ENCODE measurements at places on chromosomes 7 and 10. TPM values are rescaled to one million over a fixed set of nuclear protein-coding genes. Genes with fewer than 3 reads are reported as not detected.

- peak; percentile 52 for DNase-seq
Observed at GRCh38 chr7:33050535-33051318, 11.8 kb downstream of the NT5C3A start.

- no peak for DNase-seq
Observed at GRCh38 chr7:157554393-157555238, 217.8 kb downstream of the DNAJB6 start.

DNA sequence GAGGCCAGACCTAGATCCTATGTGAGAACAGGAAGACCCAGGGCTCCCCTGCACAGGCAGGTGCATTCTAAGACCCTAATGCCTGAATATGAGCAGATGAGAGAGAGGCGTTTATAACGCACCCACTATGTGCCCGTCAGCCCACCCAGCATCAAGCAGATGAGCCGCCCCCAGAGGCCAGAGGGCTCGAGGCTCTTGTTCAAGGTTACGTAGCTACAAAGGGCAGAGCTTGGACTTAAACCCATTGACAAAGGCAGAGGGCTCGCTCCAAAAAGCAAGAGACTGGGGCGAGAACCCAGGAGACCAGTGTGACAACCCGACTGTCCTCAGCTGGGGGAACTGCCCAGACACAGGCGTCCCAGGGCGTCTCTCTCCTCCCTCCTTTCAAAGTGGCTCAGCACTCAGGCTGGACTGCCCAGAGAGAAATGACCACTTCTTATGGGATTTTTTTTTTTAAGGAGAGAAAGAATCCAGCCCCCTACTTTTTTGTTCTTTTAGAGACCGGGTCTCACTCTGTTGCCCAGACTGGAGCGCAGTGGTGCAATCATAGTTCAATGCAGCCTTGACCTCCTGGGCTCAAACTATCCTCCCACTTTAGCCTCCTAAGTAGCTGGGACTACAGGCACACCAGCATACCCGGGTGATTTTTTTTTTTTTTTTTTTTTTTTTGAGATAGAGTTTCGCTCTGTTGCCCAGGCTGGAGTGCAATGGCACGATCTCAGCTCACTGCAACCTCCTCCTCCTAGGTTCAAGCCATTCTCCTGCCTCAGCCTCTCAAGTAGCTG, 40.1 kb downstream of the TNRC18 start:
- no peak for DNase-seq

FERD3L gene
- not detected for total RNA-seq

DNA sequence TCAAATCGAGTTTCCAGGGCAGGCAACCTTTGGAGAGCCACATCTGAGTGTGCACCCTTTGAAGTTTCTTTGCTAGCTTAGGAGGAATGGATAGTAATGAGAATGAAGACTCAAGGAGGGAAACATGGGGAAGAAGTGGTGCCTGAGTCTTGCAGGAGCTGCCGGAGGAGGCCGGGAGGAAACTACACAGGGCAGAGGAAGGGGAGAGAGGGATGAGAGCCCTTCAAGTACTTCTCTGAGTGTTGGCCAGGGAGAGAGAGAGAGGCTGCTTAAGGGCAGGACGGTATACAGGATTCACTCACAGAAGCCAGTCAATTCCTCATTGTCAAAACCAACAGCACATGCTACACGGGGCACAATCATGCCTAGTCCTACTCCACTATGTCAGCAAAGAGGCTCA, 74.4 kb upstream of the ZNRF2 start:
- no peak for DNase-seq

GRCh38 chr7:70183278-70183677, 585.0 kb downstream of the AUTS2 start:
- no peak for DNase-seq

ALOX5 gene
- not detected for total RNA-seq

SRRM3 gene
- total RNA-seq, result 0.40 TPM

WEE2 gene
- not detected for total RNA-seq

A1CF gene
- not detected for total RNA-seq

GRCh38 chr10:63977329-63977923, 456.2 kb downstream of the REEP3 start:
- peak; percentile 43 for DNase-seq

DPP6 gene
- total RNA-seq, result not detected

UNCX gene
- total RNA-seq, result not detected

LARP4B gene
- 32.6 TPM for total RNA-seq

DNA sequence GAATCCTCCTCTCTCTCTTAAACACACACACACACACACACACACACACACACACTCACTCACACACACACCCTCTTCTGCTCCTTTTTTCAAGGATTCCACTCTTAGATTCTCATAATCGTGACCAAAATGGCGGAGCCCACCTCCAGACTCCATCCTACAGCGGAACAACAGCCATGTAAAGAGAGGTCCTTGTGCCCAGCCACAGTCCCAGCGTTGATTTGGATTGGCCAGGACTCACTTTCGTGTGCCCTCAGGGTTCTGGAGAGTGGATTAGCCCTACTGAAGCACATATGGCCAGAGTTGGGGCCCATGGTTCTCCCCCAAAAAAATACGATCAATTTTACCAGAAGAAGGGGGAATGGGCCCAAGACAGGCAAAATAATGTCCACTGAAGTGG, 90.2 kb upstream of the SMNDC1 start:
- DNase-seq, result no peak

NEUROG3 gene
- not detected for total RNA-seq

- DNase-seq, result no peak
Observed at GRCh38 chr10:62092301-62093030, 176.2 kb downstream of the RTKN2 start.

FKBP6 gene
- not detected for total RNA-seq

RBM20 gene
- total RNA-seq, result 0.51 TPM

DNA sequence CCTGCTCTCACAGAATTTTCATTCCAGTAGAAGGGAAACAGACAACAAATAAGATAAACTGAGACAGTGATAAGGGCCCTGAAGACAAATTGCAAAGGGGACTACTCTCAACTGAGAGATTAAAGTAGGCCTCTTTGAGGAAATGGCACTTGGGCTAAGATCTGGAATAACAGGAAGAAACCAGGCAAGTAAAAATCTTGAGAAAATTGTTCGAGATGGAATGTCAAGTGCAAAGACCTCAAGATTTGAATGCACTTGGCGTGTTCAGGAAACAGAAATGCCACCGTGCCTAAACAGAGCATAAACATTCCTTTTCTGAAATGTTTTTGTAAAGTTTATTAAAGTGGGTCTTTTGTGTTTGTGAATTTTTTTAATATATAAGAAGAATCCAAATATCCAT, 10.7 kb downstream of the ARMH3 start:
- DNase-seq, result no peak

GRCh38 chr7:112110651-112111050, 95.5 kb downstream of the DOCK4 start:
- DNase-seq, result no peak

DNA sequence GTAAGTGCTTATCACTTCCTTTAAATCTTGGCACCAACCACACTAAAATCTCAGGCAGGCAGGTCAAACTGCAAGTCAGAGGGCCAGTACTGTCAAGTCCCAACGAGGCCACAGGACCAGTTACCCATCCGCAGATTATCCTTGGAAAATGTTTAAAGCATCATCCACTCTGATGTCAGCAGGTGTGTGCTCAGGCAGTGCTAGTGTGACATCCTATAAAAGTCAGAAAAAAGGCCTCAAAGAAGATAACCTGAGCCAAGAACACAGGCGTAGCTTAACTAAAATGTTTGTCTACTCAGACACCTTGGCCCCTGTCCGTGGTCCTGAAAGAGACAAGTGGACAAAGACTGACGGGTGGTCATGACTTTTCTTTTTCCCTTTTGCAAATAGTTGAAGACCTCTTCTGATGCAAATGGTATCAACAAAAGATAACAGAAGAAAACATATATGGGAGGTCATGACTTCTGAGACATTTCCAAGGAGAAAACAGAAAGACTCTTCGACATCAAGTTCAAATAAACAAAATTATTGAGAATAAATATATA, 309.3 kb downstream of the KCNMA1 start:
- peak; percentile 44 for DNase-seq

DNA sequence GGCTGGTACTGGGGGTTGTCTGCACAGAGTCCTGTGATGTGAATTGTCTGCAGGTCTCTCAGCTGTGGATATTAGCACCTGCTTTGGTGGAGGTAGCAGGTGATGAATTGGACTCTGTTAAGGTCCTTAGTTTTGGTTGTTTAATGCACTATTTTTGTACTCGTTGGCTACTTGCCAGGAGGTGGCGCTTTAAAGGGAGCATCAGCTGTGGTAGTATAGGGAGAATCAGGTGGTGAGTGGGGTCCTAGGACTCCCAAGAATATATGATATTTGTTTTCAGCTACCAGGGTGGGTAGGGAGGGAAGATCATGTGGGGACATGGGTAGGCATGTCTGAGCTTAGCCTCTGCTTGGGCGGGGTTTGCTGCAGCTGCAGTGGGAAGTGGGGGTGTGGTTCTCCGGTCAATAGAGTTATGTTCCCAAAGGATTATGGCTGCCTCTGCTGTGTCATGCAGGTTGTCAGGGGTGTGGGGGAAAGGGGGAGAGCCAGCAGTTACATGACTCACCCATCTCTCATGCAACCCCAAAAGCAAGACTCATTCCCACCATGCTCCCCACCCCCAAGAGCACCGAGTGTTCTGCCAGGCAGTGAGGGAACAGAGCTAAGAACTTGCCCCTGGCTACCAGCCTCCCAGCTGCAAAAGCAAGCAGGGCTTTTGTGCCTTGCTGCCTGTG, 53.7 kb upstream of the ZNF273 start:
- peak; percentile 95 for DNase-seq

DNA sequence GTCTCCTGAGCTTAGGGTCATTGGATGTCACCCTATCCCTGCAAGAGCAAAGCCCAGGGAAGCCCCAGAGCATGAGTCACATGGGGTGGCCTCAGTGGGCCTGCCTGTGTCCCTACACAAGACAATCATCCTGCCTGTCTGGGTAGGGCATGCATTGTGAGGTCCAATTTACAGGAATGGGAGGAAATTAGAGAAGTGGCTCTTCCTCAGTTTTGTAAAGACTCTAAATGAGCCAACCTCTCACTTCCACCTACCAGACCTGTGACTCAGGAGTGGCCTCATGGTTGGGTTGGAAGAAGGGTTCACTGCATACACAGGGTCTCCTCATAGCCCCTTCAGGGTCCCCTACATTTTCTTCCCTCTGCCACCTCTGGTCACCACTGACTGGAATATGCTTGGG, 43.6 kb upstream of the SMNDC1 start:
- DNase-seq, result no peak

DNA sequence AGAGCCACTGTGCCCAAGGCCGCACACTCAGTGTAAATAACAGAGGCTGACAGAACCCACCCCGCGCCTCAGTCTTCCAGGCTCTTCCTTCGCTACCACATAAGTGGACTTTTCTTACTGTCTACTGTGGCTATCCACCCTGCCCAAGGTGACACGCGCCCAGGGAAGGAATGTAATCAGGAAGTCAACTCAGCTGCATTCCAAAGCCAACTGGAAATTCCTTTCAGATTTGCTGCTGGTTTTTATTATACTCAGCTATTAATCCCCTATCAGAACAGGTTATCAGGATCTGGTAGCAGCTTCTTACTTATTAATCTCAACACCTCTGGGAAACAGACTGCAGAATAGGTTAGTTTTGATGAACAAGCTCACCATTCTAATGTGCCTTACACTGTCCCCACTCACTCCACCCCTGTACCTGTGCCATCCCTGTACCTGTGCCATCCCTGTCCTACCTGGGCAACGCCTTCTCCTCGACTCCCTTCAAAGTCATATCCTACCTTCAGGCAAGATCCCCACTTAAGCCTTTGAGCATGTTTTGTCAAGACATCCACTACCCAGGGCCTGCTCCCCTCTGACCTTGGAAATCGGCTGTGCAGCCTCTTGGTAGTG, 90.7 kb downstream of the NHLRC2 start:
- DNase-seq, result peak; percentile 60

DNA sequence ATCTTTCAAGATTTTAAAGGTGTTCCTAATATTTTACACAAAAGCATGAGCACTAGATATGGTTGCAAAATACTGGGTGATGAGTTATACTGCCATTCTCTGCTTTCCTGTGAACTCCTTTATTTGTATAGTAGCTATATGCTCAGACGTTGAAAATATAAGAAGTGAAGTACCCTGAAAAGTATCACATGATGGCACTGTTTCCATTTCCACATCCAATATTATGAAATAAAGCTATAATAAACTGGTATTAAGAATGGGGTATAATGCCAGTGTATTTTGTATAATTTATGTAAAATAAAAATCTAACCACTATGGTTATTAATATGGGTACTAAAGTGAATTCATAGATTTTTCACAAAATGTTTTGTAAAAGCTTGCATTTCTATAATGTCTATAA, 79.6 kb upstream of the FOXP2 start:
- no peak for DNase-seq

NACAD gene
- 2.9 TPM for total RNA-seq

DNA sequence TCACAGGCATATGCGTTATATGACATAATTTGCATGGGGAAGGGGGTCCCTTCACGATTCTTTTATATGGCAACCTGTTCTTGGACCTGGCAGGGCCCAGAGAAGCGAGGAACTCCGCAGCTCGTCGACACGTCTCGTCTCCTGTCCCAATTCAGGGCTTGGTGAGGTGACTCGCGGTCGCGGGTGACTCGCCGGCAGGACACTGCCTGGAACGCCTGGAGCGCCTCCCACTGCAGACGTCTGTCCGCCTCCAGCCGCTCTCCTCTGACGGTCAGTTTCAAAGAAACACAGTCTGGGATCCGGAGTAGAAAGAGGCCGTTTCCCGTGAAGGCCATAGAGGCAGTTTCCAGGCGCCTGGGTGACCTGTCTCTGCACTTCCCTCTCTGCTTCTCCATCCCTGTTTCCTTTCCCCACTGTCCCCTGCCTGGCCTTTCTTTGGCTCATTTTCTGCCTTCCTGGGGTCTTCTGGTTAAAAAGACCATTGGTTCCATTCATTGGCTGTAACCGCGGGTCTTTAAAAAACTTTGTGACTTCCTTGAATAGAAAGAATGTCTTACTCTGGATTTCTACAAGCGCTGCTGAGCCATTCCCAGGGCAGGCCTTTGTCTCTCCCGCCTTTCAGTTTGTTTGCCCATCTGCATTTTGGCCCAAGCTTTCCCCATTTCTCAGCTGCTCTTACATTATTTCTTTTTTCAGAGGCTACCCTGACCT, 1.2 kb downstream of the UPP1 start:
- DNase-seq, result no peak

DNA sequence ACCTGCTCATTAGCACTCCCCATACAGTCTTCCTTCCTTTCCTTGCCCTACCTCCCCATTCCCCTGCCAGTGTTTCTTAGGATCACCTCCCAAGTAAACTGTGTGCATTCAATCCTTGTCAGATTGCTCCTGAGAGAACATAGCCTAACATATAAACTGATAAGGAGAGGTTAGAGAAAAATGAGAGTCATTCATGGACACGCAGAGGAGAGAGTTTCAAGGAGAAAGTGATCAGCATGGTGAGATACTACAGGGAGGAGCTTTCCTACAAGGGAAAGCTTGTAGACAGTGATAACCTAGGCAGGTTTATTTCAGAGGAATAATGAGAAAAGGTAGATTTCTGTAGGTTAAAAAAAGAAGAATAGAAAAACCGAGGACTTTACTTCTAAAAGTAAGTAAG, 2.8 kb upstream of the ZC3HAV1L start:
- DNase-seq, result no peak
